ENCODE measurements at places on chromosomes 1 and 21.

DNA sequence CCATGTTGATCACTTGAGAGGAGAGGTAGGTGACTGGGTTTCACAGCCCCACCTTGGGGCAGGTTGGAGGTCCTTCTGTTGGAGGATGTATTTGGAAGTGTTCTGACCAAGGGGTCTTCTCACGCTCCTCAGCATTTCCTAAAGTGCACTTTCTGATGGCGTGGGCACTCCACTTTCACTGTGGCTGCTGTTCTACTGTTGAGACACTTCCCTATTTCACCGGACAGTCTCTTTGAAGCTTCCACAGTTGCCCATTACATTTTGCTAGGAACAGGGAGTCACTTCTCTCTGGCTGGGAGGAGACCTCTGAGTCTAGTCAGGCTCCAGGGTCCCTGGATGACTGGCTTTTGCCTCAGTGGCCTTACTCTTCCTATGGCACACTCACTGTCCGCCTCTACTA is 180.0 kb upstream of the LMO4 start:
- DNase-seq, result no peak

GRCh38 chr1:9097947-9098705 is 28.7 kb upstream of the SLC2A5 start:
- no peak for DNase-seq

DNA sequence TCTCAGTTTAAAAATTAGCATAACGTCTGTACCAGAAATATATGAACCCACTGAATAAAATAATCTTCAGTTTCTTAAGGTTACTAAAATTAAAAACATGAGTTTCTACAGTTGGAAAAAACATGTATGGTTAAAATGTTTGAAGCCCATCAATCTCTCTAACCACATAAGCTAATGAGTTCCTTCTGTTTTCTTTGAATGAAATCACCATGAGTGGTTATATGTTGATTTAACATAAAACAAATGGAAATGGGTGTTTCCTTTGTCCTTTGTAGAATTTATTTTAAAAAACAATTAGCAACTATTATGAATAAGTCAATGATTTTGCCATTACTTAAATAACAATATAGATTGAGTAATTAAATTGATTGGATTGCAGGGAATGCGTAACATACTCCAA is 3.0 kb upstream of the ADGRL2 start:
- DNase-seq, result no peak

GRCh38 chr1:95364546-95364945 is 130.5 kb downstream of the RWDD3 start:
- no peak for DNase-seq

DNA sequence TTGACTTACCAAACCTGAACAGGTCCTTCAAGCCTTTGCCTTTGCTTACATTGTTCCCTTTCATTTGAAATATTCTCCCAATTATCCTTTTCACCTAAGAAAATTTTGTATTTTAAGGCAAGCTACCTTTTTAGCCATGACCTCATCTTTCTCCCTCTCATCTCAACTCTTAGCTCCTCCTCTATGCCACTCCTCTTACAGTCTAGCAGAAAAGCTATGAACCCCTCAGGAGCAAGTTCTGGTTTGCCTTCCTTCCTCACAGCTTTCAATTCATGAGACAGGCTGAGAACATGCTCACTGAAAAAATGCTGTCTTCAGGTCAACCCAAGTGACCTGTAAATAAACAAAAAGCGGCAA is 8.3 kb upstream of the MUTYH start:
- DNase-seq, result no peak

DNA sequence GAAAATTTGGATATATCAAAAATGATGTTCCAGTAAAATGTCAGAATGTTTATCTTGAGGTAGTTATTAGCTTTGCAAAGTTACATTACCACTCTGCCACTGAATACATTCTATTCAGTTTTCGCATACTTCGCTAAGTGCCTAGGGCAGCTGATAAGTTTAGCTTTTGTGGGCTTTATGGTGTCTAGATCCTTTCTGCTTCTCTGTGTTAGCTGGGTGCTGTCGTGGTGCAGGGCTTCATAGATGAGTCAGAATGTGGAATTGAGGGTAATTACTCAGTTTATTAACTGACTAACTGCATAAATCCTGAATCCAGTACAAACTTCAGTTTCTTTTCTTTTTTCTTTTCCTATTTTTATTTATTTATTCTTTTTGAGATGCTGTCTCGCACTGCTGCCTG is 21.5 kb downstream of the NCAM2 start:
- DNase-seq, result no peak

- no peak for DNase-seq
Observed at GRCh38 chr1:167081594-167082156, 8.5 kb downstream of the GPA33 start.

GRCh38 chr21:46394595-46395104 is 64.0 kb upstream of the DIP2A start:
- DNase-seq, result no peak

DNA sequence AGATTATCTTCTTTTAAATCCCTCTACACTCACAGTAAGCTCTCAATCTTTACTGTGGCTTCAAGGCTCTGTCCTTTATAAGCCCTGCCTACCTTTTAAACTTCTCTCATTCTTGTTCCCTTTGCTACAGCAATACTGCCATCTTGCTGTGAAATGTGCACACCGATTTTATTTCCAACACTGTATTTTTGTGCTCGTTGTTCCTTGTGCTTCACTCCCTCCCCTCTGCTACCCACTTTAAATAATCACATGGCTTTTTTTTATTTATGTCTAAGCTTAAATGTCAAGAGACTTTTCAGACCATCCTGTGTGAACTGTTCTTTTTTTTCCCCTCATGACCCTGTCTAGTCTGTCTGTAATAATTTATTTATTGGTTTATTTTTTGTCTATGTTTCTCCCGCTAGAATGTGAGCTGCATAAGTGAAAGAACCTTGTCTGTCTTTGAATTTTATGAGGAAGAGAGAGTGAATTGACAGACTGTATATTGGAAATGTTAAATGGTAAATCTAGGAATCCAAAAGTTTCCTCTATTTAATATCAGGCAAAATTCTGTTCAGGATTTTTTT is 45.7 kb downstream of the ABCD3 start:
- DNase-seq, result peak; percentile 20

- DNase-seq, result no peak
Observed at GRCh38 chr1:203063287-203063686, 22.5 kb downstream of the MYOG start.

DNA sequence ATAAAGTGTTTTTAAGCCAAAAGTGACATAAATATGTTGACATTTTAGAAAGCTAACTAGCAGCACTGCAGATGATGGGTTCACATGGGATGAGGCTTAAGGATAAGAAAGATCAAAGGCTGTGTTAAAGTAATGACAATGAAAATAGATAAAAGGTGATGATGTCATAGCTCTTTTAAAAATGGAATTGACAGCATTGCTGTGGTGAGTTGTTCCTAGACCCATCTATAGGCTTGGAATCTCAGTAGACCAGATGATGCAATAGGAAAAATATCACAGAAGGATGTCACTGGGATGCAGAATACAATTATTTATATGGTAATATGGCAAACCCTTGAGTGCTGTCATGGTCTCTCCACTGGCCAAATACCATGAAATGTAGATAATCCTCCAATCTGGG is 286.0 kb downstream of the PLA2G4A start:
- no peak for DNase-seq

GRCh38 chr1:89837036-89837481 is 16.2 kb downstream of the LRRC8D start:
- DNase-seq, result peak; percentile 45

DNA sequence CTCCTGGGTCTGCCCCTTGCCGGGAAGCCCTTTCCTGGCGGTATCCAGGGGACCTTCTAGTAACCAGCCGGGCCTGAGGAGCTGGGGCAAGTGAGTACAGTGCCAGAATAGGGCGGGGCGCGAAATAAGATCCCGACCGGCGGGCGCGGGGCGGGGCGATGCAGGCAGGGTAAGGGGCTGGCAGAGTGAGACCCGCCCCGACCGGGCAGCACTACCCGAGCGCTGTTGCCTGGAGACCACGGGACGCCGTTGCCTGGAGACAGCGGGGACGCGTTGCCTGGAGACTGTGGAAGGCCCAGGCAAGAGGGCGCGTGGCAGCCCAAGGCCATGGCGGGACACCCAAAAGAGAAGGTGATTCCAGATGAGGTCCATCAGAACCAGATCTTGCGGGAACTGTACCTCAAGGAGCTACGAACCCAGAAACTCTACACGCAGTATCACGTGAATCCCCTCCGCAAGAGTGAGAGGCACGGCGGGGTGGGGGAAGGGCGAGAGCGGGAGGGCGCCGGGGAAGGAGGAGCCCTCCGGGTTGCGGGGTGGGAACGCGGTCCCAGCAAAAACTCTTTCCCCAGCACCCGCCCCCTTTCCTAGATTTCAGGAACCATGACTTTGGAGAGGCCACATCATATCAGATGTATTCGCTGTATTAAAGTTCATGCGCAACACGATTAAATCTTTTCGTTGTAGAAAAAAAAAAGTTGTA is 24.3 kb downstream of the EBNA1BP2 start:
- peak; percentile 97 for DNase-seq
